ENCODE measurements at places on chromosomes 1 and 21.

- no peak for DNase-seq
Observed at GRCh38 chr1:198153103-198153502, 3.7 kb upstream of the NEK7 start.

GRCh38 chr21:39152271-39152670 is 31.0 kb downstream of the PSMG1 start:
- no peak for DNase-seq

DNA sequence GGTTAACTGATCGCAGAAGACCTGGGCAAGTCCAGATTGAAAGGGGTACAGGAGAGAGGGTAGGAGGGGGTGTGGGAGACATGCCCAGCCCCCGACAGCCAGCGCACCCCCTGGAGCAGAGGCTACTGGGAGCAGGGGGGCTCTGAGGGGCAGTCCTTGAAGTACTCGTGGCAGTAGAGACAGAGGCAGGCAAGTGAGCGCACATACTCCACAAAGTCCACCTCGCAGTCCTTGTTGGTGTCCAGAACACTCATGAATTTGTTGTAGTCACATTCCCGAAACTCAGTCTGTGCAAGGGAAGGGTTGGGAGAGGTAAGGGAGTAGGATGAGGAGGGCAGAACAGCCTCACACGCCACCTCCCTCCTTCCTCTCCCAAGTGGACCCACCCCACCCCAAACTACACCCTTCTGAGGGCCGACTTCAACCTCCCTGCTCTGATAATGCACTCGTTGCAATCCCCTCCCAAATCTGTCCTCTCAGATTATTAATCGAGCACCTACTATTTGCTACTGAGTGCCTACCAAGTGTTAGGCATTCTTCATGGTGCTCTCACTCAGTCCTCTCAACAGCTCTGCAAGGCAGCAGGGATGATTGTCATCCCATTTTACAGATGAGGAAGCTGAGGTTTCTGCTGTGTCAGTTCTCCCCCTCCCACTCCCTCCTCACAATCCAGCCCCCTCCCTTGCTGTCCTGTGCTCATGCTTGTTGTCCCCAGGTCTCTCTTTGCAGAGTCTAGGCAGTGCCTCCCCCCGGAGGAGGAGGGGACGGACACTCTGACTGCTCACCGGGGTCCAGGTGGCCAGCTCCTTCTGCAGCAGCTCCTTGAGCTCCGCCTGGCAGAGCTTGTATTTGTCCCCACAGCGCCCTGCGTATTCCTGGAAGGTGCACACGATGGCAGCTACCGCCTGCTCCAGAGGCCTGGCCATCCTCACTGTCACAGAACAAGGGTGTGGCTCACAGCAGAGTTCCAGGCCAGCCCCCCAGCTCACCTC is 1.2 kb downstream of the S100A3 start:
- DNase-seq: no peak

GRCh38 chr21:41926117-41926806 is 27.6 kb downstream of the C2CD2 start:
- peak; percentile 73 for DNase-seq

DNA sequence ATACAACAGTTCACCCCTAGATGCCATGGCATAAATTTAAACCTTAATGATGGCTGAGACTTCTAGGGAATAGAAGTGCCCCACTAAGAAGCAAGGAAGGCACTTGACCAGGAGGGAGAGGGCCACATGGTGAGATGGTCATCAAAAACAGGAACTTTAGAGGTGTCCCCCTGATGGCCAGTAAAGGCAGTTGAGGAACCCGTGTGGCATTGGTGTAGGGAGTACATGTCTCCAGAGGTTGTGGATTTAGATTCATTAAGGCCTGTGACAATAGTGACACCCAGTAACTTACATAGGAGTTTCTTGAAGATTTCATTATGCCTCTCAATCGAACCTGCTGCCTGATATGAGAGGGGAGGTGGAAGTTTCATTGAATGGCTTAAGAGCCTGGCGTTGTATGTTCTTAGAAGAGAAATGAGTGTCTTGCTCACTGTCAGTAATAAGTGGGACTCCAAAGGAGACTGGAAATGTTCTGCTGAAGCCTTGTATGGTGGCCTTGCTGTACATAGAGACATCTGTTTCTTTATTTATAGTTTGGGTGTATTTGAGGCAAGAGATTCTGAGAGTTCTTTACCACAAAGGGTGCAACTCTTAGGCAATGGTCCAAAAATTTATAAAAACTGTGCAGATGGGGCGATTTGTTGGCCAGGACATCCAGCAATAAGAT is 27.9 kb downstream of the EDARADD start:
- DNase-seq: no peak

DNA sequence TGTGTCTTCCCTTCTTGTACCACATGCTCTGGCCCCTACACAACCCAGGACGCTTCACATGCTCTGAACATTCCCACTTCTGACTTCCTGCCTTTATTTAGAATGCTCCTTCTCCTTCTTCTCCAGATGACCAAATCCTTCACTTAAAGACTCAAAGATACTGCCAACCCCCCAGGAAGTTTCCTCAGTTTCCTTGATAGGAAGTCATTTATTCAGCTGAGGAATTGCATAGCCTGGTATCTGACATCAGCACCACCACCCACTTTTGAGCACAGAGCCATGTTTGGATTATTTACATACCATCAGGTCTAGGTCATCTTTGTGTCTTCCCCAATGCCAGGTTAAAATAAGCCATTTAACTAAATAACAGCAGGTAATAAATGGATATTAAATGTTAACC is 42.4 kb downstream of the GFI1 start:
- DNase-seq: no peak

Data from CD4-positive, alpha-beta T cell (primary cell).